ENCODE measurements at places on chromosomes 6 and 20. TPM values are rescaled to one million over a fixed set of nuclear protein-coding genes. Genes with fewer than 3 reads are reported as not detected.

The NEDD9 gene
- 18.7 TPM for total RNA-seq

The PROKR2 gene
- total RNA-seq = not detected

The OLIG3 gene
- not detected for total RNA-seq

The HNF4A gene
- total RNA-seq = not detected

The CEP250 gene
- 31.4 TPM for total RNA-seq

The PLCG1 gene
- total RNA-seq = 61.4 TPM

The CGA gene
- not detected for total RNA-seq

The CLIC5 gene
- 0.49 TPM for total RNA-seq

The ESF1 gene
- total RNA-seq = 2.6 TPM

The AIG1 gene
- 41.1 TPM for total RNA-seq

The LAMA2 gene
- 6.3 TPM for total RNA-seq

The CNR1 gene
- total RNA-seq = 1.3 TPM

The RHAG gene
- total RNA-seq = not detected

The ECT2L gene
- total RNA-seq = not detected

The SYCP2L gene
- total RNA-seq = 0.38 TPM

The HRH3 gene
- not detected for total RNA-seq

The NMBR gene
- total RNA-seq = 0.33 TPM

The CALHM6 gene
- total RNA-seq = 1.6 TPM

The EBF4 gene
- total RNA-seq = 0.98 TPM

The FNDC11 gene
- 1.1 TPM for total RNA-seq

The ANGPT4 gene
- not detected for total RNA-seq

The DTD1 gene
- total RNA-seq = 59.0 TPM

The GGTLC1 gene
- total RNA-seq = not detected

The TRIM10 gene
- total RNA-seq = not detected

The CPXM1 gene
- 158 TPM for total RNA-seq

The MYL9 gene
- 170 TPM for total RNA-seq

The GTSF1L gene
- total RNA-seq = not detected

The FKBP1C gene
- 0.13 TPM for total RNA-seq

The ANKRD66 gene
- not detected for total RNA-seq

The SLC12A5 gene
- 2.1 TPM for total RNA-seq

The STMND1 gene
- total RNA-seq = not detected

The DCDC2 gene
- total RNA-seq = 93.4 TPM

The NOTCH4 gene
- 1.1 TPM for total RNA-seq

The TMC2 gene
- not detected for total RNA-seq
